Activated T-cell treated with anti-CD3 and anti-CD28 coated beads for 48 hours (primary cell): ENCODE measurements at places on chromosomes 12 and 14.

GRCh38 chr14:30607156-30607780, 14.9 kb upstream of the SCFD1 start:
- DNase-seq: no peak

- no peak for DNase-seq
These were observed 135.0 kb downstream of the FBXL14 start for GRCh38 chr12:1459339-1459738.

GRCh38 chr12:112413855-112414625, 4.6 kb upstream of the RPL6 start:
- DNase-seq: no peak

DNA sequence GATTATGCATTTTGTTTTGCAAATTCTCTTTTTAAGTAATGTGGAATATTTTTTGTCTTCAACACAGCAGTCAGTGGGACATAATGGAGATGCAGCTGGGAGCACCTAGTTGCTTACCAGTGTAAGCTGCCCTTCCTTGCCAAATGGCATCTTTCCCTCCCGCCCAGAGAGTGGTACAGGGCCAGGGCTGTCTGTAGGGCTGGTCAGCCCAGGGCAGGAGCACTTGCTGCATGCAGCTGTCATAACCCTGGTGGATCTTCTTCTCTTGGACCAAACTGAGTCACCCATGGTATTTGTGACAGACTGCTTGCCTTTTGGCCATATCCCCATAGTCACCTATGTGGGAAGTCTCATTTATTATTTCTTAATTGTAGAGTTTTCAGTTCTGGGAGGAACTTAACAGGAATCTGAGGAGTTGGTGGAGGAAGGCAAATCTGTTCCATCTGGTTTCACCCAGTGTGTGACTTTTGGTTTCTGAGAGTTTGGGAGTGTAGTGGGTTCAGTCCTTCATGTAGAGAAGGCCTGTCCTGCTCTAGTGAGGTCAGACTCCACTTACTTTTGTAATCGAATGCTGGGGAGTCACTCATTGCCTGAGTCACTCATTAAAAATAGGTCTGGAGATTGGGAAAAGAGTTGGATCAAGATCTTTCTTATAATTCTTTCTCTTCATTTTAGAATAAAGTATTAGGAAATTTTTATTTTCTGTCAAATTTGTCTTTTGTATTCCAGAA, 62.0 kb upstream of the ASPG start:
- DNase-seq: no peak

GRCh38 chr12:230925-231671, 17.1 kb upstream of the SLC6A12 start:
- no peak for DNase-seq

GRCh38 chr14:60622917-60623257, 26.4 kb downstream of the SIX1 start:
- DNase-seq: no peak

- no peak for DNase-seq
These were observed 83.7 kb downstream of the CHGA start for GRCh38 chr14:93006567-93007051.

- DNase-seq: no peak
These were observed 96.1 kb upstream of the SLC16A7 start for GRCh38 chr12:59499774-59500173.

DNA sequence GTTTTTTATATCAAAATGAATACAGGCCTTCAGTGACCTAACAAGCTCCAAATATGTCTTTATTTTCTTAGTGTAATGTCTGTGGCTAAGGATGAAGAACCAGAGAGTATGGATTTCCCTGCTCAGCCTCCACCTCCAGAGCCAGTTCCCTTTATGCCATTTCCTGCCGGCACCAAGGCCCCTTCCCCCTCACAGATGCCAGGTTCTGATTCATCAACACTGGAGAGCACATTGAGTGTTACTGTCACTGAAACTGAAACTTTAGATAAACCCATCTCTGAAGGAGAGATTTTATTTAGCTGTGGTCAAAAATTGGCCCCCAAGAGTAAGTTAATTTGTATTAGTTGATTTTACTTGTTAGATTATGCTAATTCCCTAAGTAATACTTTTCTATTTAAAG, 61.0 kb downstream of the KIAA0586 start:
- peak; percentile 16 for DNase-seq

GRCh38 chr12:6688543-6688998, 604 bp downstream of the ZNF384 start:
- DNase-seq: no peak

GRCh38 chr12:50185970-50186663, 18.9 kb upstream of the CERS5 start:
- DNase-seq: no peak

- DNase-seq: no peak
These were observed 59.3 kb downstream of the TESC start for GRCh38 chr12:117039891-117040309.

GRCh38 chr12:101578417-101578816, 16.4 kb upstream of the MYBPC1 start:
- no peak for DNase-seq

GRCh38 chr12:22173177-22173576, 127.2 kb downstream of the CMAS start:
- DNase-seq: no peak

DNA sequence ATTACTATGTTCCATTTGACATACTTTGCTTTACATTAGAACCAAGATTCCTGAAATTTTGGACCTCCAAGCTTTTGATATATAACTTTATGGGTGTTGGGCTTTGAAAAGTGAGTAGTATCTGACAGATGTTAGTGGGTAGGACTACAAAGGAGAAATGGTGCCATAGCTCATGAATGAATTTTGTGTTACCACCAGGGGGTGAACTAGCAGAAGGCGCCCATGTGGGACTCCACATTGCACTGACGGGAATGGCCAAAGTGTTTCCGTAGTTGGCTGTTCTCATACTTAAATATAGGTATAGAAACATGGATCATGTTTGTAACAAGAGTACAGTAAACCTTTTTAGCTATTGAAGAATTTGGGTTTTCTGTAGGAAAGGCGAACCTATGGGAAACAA, 337.5 kb downstream of the FLRT2 start:
- DNase-seq: no peak

GRCh38 chr12:71166280-71166679, 8.5 kb upstream of the TSPAN8 start:
- no peak for DNase-seq

DNA sequence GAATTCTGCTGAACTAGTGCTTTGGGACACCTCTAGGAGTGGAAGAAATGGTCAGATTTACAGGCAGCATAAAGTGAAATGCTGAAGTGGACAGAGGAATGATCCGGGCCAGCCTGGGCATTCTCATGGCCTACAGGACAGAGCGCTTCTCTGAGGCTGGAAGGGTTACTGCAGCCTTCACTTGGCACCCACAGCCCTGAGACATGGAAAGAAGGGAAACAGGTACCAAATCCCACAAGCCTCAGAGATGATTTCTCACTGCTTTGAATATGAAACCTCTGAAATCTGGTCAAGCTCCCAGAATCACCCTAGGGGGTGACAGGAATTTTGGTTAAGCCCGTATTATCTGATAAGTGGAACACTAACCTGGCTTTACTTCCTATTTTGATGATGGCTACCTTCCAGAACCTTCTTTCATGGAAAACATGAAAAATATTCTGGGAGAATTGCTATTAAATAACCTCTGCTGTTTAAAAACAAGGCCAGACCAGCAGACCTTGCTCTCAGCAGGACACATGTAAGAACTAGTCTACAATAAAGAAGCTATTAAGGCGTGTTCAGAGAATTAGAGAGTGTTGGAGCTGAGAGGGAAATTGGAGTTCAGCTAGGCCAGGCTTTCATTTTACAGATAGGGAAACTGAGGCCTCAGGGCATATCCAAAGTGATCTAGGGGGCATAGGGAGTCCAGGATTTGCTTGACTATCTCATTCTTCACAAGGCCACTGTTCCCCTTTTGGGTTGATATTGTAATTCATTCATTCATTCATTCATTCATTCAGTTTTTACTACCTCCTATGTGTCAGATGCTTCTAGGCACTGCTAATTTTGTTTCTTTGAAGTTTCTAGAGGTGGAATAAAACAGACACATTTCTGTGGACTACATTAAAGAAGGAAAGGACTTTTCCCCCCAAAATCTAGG, 281.5 kb downstream of the ZFP36L1 start:
- DNase-seq: no peak

GRCh38 chr12:61422786-61423185, 837.4 kb upstream of the USP15 start:
- no peak for DNase-seq
